Caki2 (cell line): ENCODE measurements at places on chromosomes 1 and 21.
A peak's percentile ranks its signal among the peaks of the same experiment; 100 is the strongest.

DNA sequence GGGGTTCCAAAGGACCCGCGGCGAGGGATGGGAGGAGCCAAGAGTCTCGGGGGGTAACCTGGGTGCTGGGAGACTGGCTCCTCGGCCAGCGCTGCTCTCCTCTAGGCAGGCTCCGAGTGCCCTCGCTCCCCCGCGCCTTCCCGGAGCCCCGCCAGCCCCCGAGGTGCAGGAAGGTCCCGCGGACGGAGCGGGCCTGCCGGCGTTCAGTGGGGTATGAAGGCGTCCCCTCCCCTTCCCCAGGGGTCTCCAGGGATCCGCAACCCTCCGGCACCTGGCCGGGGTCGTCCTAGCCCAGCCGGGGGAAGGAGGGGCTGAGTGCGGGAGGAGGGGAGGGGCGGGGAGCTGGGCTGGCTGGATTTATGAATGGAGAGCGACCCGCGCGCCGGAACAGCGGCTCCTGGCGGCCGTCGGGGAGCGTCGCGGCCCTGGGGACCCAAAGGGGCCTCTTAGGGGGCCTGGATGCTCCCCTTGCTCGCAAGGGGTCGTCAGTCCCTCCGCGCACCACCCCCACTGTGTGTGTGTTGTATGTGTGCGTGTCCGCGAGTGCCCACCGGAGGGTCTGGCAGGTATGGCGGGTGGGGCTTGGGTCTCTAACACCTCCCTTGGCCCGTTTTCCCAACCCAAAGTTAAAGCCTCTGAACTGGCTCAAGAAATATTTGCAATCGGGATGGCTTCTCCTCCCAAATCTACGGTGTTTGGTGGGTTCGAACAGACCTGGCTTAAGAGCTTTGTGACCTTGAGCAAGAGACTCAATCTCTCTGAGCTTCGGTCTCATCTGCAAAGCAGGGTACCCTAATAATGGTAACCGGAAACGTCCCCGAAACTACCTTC lies 642 bp downstream of the HCRTR1 start:
- DNase-seq = no peak

DNA sequence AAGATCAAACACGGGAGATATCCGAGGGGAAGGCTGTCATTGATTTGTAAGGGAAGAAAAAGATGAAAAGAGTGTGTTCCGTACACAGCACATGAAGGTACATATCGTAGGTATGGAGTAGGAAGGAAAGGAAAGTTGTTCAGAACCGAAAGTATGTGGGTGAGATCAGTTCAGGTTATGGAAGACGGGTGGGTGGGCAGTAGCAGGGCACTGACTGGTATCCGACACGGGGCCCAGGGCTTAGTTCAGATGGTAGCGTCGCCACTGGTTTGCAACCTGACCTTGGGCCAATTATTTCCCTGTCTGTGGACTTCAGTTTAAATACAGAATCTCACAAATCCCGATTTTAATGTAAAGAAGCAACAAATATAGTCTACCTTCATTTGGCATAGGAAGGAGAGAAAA lies 27.8 kb upstream of the A3GALT2 start:
- peak; percentile 14 for DNase-seq

DNA sequence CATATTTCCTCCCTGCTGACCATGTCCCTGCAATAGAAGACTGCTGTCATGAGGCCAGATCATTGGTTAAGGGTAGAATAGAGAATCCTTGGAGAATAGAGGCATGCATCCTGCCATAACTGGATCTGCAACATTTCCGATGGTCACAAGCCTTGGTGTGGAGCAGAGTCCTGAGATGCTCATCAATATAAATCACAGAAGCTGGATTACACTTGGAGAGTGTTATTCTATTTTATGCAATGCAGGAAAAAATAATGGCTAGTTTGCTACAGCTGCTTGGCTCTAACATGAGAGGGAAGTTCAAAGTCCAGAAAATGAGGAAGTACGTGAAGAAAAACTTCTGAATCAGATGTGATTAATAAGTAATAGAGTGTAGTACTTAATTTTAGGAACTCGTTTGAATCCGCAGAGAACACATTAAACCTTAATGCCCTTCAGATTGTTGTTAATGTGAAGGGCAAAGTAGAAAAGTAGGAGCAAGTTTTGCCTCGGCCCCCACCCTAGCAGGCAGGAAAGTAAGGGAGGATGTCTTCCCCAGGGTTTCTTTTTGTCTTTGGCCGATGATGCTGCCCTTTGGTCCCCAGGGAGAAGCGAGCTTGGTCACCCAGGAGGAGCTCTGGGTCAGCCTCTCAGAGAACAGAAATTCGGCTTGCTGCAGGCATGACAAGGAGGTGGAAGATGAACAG lies 59.5 kb downstream of the KCNK1 start:
- DNase-seq = peak; percentile 82

DNA sequence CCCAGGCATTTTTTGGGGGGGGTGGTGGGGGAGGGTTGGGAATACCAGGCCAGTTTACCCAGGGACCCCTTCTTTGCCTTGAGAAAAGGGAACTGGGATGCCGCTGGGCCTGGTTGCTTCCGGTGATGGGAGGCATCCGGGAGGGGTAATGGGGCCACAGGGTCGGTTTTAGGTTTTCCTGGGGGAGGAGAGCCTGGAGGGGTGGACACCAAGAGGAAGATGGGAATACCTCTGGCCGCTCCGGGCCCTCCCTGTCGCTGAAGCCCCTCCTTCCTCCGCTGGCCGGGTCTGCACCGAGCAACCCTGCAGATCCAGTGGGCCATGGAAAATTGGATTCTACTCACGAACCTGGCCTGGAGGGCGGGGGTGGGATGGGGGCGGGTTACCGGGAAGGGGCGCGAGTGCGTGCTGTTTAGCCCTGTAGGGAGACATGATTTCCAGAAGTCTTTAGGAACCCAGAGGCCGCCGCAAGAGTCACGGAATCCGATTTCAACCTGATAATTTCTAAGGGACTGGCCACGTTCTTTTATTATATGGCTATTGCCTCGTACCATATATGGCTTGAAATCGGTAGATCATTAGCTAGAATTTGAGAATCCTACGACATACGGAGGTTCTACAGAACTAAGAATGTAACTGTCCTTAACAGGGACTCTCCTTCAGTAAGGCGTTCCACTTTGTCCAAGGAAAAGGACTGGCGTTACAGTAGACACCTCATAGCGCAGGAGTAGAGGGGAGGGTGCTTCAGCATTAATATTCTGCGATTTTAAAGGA lies 749 bp downstream of the AKIRIN1 start:
- peak; percentile 28 for DNase-seq

- DNase-seq = no peak
Observed at GRCh38 chr1:97332716-97333115, 588.1 kb downstream of the DPYD start.

DNA sequence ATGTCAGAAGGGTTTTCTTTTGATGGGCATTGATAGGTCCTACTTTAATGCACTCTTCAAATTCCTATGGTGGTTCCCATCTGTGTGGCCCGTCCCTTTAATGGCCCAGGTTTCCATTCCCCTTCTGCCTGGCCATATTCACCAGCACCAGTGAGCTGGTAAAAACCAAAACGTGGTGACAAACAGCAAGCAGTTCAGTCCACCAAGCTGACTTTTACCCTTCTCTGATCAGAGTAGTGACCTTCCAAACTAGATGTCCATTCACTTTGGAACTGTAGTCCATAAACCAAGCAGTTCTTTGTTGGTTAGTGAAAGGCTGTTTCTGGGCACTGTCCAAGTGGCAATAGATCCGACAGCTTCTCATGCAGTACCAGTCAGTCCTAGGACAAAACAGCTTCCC lies 60.5 kb downstream of the SMYD2 start:
- DNase-seq = no peak

DNA sequence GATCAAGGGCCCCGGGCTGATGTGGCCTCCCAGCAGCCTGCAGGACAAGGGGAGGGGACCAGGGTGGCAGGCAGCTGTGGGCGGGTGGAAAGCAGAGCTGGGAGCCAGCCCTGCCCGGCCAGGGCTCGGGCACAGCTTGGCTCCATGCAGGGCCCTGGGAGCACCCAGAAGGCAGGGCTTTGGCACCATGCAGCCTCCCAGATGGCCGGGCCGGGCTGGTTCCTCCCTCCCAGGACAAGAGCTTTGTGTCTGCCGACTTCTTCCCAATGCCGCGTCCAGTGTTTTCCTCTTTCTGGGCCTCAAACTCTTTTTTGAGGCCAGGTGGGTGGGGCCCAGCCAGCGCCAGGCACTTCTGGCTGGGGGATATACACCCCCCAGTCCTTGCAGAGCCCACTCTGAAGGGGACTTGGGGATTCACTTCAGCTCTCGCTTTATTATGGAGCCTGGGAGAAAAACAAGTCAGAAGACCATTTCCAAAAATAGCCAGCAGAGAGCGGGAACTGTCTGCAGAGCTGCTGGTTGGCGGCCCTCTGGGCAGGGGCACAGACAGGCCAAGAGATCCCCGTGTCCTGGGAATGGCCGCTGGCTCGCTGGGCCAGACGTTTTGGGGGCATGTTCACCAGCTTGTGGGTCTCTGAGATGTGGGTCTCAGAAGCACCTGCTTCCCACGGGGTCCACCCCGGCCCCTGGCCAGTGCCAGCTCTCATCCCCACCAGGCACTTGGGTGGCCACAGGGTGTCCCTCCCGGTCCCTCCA lies 103.8 kb upstream of the ARHGEF16 start:
- DNase-seq = no peak

DNA sequence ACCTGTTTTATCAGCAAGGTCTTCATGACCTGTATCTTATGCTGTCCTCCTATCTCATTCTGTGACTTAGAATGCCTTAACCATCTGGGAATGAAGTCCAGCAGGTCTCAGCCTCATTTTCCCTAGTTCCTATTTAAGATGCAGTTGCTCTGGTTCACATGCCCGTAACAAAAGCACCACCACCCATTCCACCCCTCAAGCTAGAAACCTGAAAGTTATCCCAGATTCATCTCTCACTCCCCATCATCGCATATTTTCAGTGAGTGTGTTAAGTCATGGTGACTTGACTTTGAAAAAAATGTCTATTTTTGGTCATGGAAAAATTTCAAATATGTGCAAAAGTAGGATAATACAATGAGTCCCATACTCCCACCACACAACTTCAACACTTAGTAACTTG lies 11.7 kb downstream of the HMGN2 start:
- DNase-seq = no peak

- DNase-seq = no peak
Observed at GRCh38 chr1:103283841-103284669, 175.7 kb upstream of the COL11A1 start.

DNA sequence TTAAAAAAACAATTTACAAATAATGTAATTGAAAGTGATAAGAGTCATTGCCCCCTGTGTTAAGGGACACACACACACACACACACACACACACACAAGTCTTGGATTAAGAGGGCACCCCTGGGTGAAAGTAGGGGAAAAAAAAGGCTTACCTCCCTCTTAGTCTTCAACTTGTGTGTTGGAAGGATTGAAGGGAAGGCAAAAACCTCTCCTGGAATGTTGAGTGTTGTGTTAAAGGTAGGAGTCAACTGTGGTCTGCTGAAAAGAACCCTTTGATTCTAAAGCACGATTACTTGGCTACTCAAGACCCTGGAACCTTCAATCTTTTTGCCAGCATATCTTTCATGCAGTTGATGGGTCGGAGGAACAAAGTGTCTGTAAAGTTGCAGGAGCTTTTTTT lies 6.4 kb downstream of the PBX1 start:
- DNase-seq = no peak

DNA sequence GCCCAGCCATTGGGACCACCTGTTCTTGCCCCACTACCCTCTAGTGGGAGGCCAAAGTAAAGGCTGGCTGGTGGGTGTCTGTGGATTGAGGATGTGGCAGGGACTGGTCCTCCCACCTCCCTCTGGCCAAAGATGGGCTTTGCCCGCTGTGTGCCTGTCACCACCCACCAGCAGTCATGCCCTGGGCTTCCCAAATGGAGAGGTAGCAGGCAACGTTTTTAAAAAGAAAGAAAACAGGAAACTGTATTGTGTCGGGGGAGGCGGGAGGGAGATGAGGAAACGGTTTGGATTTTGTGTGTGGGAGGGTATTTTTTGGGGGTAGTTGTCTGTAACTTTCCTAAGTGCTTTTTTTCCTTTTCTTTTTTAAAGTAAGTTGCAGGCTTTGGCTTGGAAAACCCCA lies 30.1 kb downstream of the SZRD1 start:
- DNase-seq = no peak

DNA sequence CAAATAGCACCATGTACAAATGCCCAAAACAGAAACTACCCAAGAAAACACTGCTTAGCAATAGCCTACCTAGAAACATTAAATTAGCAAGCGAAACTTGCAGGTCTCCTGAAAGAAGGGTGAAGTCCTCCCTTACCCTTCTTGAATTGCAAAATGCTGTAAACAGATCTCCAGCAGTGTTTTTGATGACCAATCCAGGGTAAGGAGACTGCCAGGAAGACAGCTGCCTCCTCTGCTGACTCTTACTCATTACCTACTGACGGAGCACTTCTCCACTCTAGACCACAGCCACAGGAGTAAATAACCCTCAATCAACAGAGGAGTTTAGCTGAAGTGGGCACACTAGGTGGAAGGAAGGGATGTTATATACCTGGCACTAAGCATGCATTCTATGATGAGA lies 32.2 kb upstream of the GADD45A start:
- DNase-seq = peak; percentile 14

DNA sequence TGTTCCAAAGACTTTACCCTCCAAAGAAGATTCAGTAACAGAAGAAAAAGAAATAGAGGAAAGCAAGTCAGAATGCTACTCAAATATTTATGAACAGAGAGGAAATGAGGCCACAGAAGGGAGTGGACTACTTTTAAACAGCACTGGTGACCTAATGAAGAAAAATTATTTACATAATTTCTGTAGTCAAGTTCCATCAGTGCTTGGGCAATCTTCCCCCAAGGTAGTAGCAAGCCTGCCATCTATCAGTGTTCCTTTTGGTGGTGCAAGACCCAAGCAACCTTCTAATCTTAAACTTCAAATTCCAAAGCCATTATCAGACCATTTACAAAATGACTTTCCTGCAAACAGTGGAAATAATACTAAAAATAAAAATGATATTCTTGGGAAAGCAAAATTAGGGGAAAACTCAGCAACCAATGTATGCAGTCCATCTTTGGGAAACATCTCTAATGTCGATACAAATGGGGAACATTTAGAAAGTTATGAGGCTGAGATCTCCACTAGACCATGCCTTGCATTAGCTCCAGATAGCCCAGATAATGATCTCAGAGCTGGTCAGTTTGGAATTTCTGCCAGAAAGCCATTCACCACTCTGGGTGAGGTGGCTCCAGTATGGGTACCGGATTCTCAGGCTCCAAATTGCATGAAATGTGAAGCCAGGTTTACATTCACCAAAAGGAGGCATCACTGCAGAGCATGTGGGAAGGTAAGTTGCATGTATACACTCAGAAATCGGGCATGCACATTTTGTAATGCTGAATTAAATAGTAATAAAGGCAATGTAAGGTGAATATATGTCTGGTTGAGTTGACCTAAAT lies 97.2 kb downstream of the ZFYVE9 start:
- no peak for DNase-seq

GRCh38 chr1:215617979-215618378 lies 50.9 kb downstream of the KCTD3 start:
- no peak for DNase-seq

GRCh38 chr1:111570781-111571181 lies 48.8 kb upstream of the RAP1A start:
- no peak for DNase-seq
